ENCODE measurements at places on chromosomes 6 and 20. TPM values are rescaled to one million over a fixed set of nuclear protein-coding genes. Genes with fewer than 3 reads are reported as not detected.

DNA sequence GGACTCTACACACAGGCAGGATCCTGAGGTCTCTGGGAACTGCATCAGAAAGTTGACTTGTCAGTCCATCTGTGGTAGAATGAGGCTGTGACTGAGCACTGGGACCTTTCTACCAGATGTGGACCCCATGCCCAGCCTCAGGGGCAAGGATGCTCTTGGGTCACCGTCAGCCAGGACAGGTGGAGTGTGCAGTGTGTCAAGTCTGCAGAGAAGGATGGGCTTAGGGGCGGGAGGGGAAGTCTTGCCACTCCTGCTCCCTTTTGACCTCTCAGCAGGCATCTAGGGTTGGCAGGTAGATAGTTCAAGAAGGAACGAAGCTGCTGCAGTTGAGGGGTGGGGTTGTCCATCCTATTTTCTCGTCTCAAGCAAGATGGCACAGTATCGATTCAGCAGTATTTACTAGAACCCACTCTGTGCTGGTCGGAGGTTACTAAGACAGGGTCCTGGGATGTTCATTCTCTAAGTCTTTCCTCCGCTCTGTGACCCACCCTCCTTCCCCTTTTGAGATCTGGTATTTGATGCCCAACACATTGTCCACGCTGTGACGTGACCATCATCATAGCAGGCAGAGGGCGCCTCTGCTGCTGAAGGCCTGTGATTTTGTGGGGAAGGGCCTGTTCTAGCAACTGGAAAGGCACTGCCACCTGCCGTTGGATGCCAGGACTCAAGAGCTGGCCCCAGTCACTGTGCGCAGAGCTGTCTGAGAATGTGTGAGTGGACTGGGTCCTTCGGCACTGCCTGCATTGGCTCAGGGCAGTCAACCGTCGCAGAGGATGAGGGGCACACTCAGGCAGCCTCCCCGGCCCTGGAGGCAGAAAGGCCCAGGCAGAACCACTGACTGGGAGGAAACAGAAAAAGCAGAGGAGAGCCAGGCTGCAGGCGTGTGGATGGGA lies 23.2 kb downstream of the RBCK1 start:
- peak; percentile 58 for DNase-seq

DNA sequence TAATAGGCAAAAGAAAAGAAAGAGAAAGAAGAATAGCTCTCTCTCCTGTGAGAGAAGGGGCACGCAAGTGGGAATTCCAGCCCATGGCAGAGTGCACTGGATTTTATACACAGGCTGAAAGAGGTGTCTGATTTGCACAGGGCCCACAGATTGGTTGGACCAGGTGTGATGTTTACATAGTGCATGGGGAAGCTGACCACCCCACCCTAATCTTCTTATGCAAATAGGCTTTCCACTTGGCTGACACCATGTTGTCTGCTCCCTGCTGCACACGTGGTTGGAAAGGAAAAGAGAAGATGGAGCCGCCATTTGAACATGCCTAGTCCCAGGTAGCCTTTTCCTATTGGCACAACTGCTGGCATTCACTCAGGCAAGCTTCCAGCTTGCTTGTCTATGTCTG lies 20.2 kb downstream of the MICA start:
- H3K27ac ChIP-seq = no peak overlapping the region
- H3K27me3 ChIP-seq = peaks cover 38% of the 10 kb centered on the region
- DNase-seq = no peak
- no peak overlapping the region for H3K4me3 ChIP-seq
- peaks cover 2% of the 10 kb centered on the region for H3K4me1 ChIP-seq
- no peaks in the 10 kb centered on the region for H3K36me3 ChIP-seq

- H3K4me1 ChIP-seq = no peaks in the 10 kb centered on the region
- H3K4me3 ChIP-seq = no peak overlapping the region
- no peaks in the 10 kb centered on the region for H3K36me3 ChIP-seq
- no peak for DNase-seq
These were observed 211.9 kb downstream of the ZNF217 start for GRCh38 chr20:53381568-53382262.

- no peak for DNase-seq
- H3K4me3 ChIP-seq = no peak overlapping the region
- peaks cover 74% of the 10 kb centered on the region for H3K27me3 ChIP-seq
- H3K4me1 ChIP-seq = peaks cover 3% of the 10 kb centered on the region
These were observed 6.0 kb upstream of the HCK start for GRCh38 chr20:32045999-32046398.

DNA sequence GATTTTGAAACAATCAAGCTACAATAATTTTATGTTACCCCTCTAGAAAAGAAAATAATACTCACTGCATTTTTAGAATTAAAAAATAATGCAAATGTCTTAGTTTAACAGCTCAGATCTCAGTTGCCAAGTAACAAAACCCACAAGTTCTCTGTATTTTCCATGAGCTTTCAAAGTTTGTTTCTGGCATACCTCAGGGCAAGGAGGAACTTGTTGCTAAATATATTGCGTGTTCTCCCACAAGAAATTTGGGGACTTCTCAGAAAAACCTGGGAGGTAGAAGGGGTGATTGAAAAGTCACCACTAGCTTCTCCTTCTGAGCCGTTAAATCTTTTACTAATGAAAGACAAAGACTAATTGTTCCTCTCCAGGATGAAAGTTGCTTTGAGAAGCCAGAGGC lies 236.8 kb upstream of the MARCKS start:
- DNase-seq = no peak
- H3K27ac ChIP-seq = no peak overlapping the region

- no peak for DNase-seq
These were observed 134.2 kb downstream of the DLL1 start for GRCh38 chr6:170156448-170157375.

DNA sequence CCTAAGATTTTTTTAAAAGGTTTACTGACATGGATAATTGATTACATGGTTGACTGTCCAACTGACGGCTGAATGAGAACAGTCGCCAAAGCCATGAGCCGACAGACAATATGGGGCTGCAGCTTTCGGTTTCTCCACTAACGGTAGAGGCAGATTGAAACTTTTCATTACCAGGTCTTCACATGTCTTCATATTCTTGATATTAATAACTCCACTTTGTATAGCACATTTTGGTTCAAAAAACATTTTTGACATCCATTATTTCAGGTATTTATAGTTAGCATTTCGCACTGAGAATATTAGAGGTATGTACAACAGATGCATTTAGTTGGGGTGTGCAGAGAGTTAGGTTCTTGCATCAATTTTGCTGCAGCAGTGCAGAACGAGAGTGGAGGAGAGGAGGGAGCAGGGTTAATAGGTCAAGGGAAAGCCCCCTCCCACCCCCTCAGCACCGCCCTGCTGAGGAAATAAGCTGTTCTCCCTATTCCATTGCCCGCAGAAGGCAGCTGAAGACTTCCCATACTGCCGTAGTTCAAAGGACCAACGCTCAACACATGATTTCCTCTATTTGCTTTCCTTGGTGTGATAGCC lies 73.6 kb upstream of the ADTRP start:
- peaks cover 12% of the 10 kb centered on the region for H3K27me3 ChIP-seq
- H3K4me1 ChIP-seq = no peaks in the 10 kb centered on the region
- no peak overlapping the region for H3K4me3 ChIP-seq
- no peaks in the 10 kb centered on the region for H3K36me3 ChIP-seq
- DNase-seq = no peak

DNA sequence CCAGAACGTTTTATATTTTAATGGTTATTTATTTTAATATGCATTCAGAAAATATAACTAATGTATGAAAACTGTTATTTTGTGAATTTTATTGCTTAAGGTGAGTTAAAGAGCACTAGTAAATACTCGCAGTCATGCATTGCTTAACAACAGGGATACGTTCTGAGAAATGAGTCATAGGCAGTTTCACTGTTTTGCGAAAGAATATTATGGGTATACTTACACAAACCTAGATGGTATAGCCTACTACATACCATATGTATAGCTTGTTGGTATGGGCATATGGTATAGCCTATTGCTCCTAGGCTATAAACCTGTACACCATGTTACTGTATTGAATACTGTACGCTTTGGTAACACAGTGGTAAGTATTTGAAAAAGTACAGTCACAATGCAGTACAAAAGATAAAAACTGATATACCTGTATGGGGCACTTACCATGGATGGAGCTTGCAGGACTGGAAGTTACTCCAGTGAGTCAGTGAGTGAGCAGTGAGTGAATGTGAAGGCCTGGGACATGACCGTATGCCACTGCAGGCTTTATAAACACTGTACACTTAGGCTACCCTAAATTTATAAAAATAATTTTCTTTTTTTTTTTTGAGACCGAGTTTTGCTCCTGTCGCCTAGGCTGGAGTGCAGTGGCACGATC lies 38.5 kb downstream of the ARFGEF2 start:
- peaks cover 3% of the 10 kb centered on the region for H3K4me1 ChIP-seq
- no peak overlapping the region for H3K27ac ChIP-seq
- DNase-seq = no peak
- peaks cover 42% of the 10 kb centered on the region for H3K36me3 ChIP-seq
- H3K27me3 ChIP-seq = no peaks in the 10 kb centered on the region

DNA sequence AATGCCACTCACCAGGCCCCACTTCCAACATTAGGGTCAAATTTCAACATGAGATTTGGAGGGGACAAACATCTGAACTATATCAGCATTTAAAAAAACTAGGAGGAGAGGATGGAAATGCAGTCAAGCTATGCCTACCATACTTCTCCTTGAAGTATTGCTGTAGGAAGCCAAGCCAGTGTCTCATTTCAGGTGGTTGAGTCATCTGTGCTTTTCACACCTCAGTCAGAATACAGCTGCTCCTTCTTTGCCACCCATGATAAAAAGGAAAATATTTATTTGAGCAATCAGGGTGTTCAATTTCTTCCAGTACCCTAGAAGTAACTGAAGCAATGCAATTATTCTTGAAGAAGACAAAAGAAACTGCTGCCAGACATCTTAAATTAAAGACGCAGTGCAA lies 47.0 kb upstream of the EEF1E1 start:
- H3K4me1 ChIP-seq = no peaks in the 10 kb centered on the region
- H3K4me3 ChIP-seq = no peak overlapping the region
- no peak overlapping the region for H3K27ac ChIP-seq

GRCh38 chr6:87572883-87573282 lies 16.9 kb downstream of the RARS2 start:
- H3K4me3 ChIP-seq = no peak overlapping the region
- no peak for DNase-seq
- H3K36me3 ChIP-seq = peaks cover 34% of the 10 kb centered on the region

DNA sequence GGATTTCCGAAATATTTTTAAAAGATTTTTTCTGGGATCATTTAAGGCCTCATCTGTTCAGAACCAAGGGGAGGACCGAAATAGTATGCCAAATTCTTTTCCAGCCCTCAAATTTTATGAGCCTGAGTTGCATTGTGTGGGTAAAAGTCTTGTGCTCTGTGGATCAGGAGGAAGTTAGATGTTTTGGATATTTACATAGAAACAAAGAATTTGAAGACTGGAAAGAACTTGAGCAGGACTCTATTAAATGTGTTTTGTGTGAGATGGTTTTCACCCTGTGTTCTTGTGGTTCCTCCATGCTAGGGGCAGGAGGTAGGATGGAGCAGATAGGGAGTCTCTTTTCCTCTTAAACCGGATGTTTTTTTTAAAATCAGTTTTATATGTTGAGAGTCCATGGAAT lies 329.1 kb downstream of the LAMA2 start:
- H3K4me1 ChIP-seq = no peaks in the 10 kb centered on the region
- no peak for DNase-seq
- no peaks in the 10 kb centered on the region for H3K27me3 ChIP-seq
- no peak overlapping the region for H3K27ac ChIP-seq

- H3K27me3 ChIP-seq = peaks cover 13% of the 10 kb centered on the region
- H3K4me3 ChIP-seq = no peak overlapping the region
- no peak overlapping the region for H3K27ac ChIP-seq
- H3K4me1 ChIP-seq = no peaks in the 10 kb centered on the region
These were observed 1.3 kb downstream of the NRSN1 start for GRCh38 chr6:24127316-24127715.

GRCh38 chr20:62846166-62846890 lies 15.3 kb downstream of the TCFL5 start:
- DNase-seq = no peak
- H3K36me3 ChIP-seq = peaks cover 1% of the 10 kb centered on the region
- no peak overlapping the region for H3K4me3 ChIP-seq
- H3K27me3 ChIP-seq = no peaks in the 10 kb centered on the region
- no peak overlapping the region for H3K27ac ChIP-seq
- H3K4me1 ChIP-seq = no peaks in the 10 kb centered on the region

GRCh38 chr6:90575267-90575666 lies 11.6 kb downstream of the MAP3K7 start:
- no peak overlapping the region for H3K27ac ChIP-seq
- DNase-seq = no peak
- peaks cover 6% of the 10 kb centered on the region for H3K4me1 ChIP-seq
- peaks cover 9% of the 10 kb centered on the region for H3K36me3 ChIP-seq
- H3K27me3 ChIP-seq = no peaks in the 10 kb centered on the region

- DNase-seq = no peak
- no peaks in the 10 kb centered on the region for H3K27me3 ChIP-seq
- no peak overlapping the region for H3K27ac ChIP-seq
- no peaks in the 10 kb centered on the region for H3K36me3 ChIP-seq
These were observed 191.5 kb downstream of the CDH4 start for GRCh38 chr20:61443443-61444126.

DNA sequence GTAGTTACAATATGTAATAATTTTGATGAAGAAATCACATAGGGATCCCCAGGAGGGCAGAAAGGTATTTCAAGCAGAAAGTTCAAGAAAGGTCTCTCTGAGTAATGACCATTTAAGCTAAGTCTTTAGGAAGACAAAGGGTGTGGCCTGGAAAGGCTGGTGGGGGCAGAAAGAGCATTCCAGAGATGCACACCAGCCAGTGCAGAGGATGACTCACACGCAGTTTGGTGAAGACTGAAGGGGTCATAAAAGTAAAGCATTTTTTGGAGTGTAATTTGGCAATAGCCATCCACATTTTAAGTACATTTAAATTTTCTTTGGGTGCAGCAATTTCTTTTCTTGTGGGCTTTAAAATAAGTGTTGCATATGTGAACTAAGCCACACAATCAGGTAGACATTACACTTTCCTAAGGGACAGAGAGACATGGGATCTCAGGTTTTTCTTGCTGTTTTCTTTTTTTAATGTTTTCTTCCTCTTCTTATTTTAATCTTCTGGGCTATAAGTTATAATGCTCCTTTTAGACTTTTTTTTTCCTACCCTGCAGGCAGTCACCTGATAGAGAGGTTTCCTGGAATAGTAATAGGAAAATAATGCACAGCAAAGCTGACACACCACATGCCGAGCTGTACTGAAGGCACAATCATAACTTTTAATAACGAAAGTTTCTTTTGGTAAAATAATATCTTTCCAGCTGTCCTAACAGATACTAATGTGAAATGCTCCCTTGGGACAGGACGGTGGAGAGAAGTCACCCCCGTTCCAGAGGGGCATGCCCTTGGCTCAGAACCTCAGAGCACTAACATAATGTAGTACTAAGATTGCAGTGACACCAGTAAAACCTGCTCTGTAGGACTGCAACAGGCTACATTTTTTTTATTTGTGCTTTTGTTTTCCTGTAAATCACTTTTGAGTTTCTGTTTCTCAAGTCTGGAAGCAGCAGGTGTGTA lies 49.6 kb upstream of the PTPRK start:
- peaks cover under 1% of the 10 kb centered on the region for H3K4me1 ChIP-seq
- no peak overlapping the region for H3K27ac ChIP-seq
- H3K36me3 ChIP-seq = no peaks in the 10 kb centered on the region
- H3K4me3 ChIP-seq = no peak overlapping the region
- no peak for DNase-seq

The RSPO4 gene
- not detected for total RNA-seq

The GSTA1 gene
- not detected for total RNA-seq

The PRL gene
- total RNA-seq = not detected

The DEFB126 gene
- not detected for total RNA-seq

The LPA gene
- total RNA-seq = not detected

The GNAS-AS1 gene
- 1.8 TPM for total RNA-seq

The UBE2C gene
- 219 TPM for total RNA-seq

The CLPSL2 gene
- not detected for total RNA-seq

Data from activated CD8-positive, alpha-beta memory T cell treated with anti-CD3 and anti-CD28 coated beads, Interleukin-2, amount 10 ng/mL, durations not matched to agents 7 days and 5 days (primary cell).